Hippocampal formation (tissue), 2 donors: ENCODE measurements at places on chromosomes 5 and 9.

DNA sequence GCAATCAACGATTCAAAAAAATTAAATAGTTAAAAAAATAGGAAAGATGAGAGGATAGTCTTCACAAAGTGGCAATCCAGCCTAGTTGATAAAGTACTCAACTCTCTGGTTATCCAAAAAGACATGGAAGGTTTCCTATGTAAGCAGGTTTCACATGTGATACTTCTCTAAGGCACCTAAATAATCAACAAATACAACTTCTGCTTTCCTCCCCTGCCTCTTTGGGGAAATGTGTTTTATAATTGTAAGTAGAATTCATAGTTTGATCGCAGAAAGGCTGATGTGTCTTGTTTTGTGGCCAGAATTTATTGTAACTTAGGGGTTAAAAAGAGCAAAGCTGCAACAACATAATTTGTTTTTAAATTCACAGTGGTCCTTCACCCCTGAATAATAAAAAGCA is 855.5 kb upstream of the DMAC1 start:
- DNase-seq: no peak

- DNase-seq: no peak
Observed at GRCh38 chr5:58717303-58718007, 134.6 kb downstream of the RAB3C start.

GRCh38 chr5:145775893-145776444 is 59.2 kb downstream of the PRELID2 start:
- no peak for DNase-seq

- DNase-seq: no peak
Observed at GRCh38 chr5:121226765-121227164, 624.9 kb upstream of the FTMT start.

DNA sequence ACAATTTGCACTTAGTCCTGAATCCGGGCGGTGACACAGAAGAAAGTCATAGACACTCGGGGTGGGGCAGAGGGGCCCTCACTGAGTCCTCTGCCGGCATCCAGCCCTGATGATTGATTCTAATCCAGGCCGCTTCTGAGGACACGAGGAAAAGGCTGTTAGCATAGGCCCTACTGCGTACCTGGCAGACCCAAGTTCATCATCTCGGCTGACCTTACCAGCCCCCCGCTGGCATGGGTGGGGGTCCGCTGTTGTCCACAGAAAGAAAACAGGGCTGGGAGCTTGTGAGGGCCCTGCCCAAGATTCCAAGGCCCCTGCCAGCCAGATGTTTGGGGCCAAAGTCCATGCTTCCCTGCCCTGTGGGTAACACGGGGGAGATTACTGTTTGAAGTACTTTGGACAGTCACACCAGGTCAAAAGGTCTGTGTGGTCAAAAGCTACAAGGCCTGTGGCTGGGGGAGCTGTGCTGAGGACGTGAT is 24.5 kb downstream of the ERGIC1 start:
- no peak for DNase-seq

- no peak for DNase-seq
Observed at GRCh38 chr9:33117796-33118195, 41.3 kb upstream of the SMU1 start.

DNA sequence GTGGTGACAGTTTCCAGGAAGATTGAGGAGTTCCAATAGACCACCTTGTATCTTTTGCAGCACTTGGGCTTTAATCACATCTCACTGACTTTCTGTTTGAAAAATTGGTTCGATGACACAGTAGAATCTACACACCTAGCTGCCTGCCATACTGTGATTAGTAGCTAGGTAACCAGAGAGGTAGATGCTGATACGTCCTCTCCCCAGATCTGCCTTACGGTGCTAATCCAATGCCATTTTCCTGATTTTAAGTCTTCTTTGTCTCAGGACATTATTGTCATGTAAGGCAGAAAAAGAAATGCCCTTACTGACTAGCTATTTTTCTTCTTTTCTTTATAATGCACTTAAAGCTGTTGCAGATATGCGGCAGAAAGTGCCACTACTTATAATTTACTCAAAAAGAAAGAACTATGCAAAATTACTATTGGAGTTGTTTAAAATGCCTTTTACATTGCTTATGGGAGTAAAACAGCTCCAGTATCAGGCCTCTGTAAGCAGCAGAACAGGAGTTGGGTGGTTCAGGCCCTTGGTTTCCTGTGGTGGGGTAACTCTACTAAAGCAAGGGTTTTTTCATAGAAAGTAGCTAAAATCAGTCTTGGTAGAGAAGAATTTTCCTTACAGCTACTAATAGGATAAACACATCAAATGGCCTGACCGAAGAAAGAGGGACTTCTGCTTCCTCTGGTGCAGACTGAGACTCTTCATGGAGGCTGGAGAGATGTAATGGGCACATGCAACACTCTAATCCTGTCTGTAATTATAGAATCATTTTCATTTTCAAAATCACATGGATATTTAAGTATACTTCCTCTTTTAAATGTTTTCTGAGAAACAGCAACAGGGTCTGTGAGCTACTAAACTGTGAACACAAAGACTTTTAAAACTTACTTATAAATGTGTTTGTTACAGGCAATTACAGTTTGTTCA is 177.2 kb downstream of the MAPKAP1 start:
- no peak for DNase-seq

DNA sequence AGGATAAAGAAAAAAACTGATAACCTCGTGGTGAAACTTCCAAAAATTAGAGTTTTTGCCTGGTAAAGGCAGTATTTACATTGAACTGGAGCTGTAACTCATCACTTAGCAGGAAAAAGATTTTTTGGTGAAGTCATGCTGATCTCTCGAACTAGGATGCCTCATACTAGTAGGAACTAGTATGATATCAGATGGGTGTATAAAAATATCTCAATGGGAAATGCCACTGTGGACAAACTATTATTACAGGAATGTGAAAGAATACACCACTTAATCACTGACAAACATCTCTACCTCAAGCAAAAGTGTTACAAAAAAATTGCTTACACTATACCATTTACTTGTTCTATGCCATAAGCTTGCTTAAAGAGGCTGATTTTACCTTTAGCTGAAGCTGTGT is 28.4 kb downstream of the RFX3 start:
- DNase-seq: no peak

DNA sequence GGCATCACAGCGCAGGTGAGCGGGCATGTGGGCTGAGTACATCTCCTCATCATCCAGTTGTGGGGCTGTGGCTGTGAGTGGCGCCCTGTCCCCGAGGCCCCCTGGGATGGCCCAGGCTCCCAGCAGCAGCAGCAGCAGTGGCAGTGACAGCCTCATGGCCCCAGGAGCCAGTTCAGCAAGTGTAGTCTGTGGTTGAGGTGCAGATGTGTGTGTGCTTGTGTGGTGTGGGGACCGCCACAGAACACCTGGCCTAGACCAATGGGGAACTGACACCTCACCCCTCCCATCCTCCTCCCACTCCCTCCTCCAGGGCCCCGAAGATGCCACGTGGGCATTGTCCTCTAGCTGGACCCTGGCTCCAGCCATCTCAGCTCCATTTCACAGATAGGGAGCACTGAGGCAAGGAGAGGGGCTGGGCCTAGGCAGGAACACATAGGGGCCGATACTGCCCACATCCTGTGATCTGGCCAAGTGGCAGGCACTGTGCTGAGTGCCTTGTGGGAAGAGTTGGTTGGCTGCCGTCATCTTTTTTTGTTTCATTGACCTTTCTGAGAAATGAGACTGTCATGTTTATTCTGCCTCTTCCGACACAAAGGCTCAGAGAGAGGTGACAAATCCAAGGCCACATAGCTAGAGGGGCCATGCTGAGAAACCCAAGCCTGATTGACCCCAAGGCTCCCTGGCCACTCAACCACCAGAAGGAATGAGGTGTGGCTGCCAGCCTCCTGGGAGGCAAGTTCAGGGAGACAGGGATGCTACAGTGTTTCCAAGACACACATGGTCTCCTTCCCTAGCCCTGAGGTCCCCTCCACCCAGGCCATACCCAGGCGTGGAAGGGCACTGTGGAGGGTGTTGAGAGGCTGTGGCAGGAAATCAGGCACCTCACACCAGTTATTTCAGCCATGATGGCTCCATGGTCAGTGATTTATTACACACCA is at the start of gene MZB1:
MZB1 (minus strand) TSS at position 213 of the 938 bp plus-strand sequence; CDS start at position 156, 57 bp downstream.
- DNase-seq: no peak

DNA sequence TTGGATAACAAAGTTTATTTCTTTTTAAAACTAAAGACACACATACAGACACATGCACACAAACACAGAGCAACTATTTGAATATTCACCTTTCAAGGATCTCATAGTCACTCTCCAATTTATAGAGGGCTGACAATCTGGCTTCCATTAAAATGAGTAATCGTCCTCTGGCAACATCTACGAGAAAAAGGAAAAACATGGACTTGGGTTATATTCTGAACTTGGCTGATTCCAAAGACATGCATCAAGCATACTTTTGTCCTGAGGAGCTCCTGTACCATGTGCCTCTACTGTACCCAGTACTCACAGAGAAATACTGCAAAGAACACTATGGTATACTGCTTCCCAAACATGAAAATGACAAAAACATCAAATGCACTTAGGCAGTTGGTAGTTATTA is 15.4 kb downstream of the IARS1 start:
- no peak for DNase-seq

- DNase-seq: no peak
Observed at GRCh38 chr5:154823605-154824004, 26.8 kb downstream of the FAXDC2 start.

- DNase-seq: no peak
Observed at GRCh38 chr9:128082151-128082550, 14.1 kb downstream of the SLC25A25 start.

DNA sequence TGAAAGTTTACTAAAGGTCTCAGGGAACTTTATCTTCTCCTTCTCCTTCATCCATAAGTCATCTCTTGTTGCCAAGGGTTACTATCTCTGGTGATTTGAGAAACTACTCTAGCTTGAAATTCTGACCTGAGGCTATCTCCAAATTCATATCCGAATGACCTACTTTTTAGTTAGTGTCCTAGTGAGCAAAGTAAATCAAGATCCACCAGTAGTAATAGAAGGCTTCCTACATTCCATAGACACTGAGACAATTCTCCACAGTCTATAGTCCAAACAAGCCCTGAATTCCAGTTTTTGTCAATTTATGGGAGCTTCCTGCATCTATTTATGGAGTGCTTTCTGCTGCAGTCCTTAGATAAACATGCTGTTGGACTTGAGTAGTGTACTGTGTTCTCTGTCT is 5.0 kb downstream of the IL7R start:
- no peak for DNase-seq

DNA sequence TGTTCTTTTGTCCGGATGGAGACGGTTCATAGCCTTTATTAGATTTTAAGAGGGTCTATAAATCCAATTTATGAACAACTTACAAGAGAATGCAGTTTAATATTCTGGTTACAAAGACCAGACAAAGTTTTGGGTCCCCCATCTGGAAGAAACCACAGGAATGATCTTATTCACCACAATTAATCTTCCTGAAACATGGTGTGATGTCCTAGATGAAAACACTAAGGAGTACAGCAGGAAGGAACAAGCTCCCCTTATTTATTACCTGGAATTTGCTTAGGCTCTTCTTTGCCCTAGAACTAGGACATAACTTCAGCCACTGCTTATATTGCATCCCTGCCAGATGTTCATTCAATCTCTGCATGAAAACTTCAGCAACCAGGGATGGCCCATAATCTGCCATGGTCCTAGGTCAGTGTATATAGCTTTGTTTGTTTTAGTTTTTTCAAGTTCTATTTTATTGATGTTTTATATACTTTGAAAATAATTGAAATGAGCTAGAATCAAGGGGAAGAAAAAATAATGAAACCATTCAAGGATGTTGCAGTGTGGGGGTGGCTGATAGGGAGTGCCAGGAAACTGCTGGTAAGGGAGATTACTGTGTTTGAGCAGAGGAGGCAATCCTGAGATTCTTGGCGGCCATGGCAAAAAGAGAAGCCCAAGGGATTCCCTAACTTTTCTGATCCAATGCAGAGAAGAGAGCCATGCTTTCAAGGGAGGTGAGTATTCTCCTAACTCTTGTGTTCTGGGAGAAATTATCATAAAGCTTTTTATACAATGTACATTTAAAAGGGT is 16.8 kb downstream of the TXNDC8 start:
- DNase-seq: no peak

- no peak for DNase-seq
Observed at GRCh38 chr5:116944183-116944582, 369.6 kb upstream of the SEMA6A start.

GRCh38 chr9:37174247-37174646 is 53.9 kb downstream of the ZCCHC7 start:
- no peak for DNase-seq

DNA sequence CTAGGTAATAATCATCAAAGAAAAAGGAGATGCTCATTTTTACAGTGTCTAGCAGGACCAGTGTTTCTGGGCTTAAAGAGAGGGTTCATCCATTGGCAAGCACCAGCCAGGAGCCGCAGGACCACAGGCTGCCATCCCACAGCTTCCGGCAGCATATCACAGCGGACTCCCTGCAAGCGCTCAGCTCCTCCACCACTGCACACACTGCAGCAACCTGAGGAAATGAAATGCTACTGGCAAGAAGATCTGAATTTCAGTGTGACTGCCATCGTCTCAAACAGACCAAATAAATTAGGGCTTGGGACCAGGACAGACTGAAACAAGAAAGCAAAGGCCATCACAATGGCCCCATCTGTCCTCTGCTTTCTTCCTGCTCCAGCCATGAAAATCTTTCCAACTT is 114.2 kb downstream of the TTC39B start:
- DNase-seq: no peak

- DNase-seq: no peak
Observed at GRCh38 chr9:89657765-89658164, 53.0 kb downstream of the GADD45G start.

- DNase-seq: no peak
Observed at GRCh38 chr5:105587963-105588662, 2025.5 kb upstream of the NUDT12 start.

- no peak for DNase-seq
Observed at GRCh38 chr9:8703904-8704303, 904.3 kb upstream of the DMAC1 start.

GRCh38 chr5:59755476-59755875 is 138.1 kb downstream of the PDE4D start:
- DNase-seq: no peak

- DNase-seq: no peak
Observed at GRCh38 chr5:5638211-5638610, 215.7 kb downstream of the ICE1 start.

DNA sequence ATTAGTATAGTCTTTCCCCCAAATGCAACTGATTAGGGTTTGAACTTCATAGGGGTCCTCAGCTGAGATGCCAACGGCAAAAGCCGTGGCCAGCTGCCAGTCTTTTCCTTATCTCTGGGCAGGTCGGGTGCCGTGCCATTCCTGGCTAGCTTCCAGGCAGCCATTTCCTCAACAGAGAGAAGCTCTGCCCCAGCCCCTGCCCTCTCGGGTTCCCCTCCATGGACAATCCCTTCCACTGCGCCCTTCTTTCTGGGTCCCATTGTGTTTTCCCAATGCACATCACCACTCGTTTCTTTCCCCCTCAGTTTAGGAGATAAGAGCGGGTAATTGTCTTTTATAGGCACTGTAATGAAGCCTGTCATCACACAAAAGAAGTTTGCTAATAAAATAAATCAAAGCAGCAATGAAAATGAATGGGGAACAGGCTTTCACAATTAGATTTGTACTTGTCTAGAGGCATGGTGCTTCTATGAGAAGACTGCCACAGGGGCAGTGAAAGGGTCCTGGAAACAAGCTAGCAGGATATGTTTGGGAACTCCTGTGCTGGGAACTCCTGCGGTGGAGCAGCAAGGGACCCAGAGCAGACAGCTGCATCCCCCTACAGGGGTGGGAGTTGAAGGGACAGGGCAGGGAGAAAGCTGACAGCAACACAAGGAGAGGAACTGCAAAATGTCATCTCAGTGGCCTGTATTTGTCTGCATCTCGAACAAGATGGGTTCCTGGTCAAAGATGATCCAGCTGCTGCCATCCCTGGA is 48.0 kb upstream of the SAP30L start:
- no peak for DNase-seq
